ENCODE measurements at places on chromosomes 4 and X.

- no peak for DNase-seq
Measured at GRCh38 chr4:102430461-102430910, 70.7 kb upstream of the NFKB1 start.

GRCh38 chr4:184684491-184685189 is 35.1 kb downstream of the PRIMPOL start:
- DNase-seq: no peak

DNA sequence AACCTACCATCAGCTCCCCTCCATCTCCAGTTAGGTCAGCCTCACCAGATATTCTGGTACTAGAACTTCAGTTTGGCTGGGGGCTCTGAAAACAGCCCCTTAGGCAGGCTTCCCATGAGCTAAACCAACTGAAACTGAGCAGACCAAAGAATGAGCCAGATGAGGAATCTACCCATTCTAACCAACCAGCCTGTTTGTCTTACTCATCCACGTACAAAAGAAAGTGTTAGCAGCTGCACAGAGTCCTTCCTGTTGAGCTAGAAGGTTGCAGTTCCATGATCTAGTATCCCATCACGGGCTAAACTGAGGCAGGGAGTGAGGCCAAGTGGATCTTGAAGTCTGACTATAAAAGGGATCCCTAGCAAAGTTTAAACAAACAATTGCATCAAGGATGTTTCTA is 17.5 kb downstream of the MAGEA9B start:
- DNase-seq: peak; percentile 38

DNA sequence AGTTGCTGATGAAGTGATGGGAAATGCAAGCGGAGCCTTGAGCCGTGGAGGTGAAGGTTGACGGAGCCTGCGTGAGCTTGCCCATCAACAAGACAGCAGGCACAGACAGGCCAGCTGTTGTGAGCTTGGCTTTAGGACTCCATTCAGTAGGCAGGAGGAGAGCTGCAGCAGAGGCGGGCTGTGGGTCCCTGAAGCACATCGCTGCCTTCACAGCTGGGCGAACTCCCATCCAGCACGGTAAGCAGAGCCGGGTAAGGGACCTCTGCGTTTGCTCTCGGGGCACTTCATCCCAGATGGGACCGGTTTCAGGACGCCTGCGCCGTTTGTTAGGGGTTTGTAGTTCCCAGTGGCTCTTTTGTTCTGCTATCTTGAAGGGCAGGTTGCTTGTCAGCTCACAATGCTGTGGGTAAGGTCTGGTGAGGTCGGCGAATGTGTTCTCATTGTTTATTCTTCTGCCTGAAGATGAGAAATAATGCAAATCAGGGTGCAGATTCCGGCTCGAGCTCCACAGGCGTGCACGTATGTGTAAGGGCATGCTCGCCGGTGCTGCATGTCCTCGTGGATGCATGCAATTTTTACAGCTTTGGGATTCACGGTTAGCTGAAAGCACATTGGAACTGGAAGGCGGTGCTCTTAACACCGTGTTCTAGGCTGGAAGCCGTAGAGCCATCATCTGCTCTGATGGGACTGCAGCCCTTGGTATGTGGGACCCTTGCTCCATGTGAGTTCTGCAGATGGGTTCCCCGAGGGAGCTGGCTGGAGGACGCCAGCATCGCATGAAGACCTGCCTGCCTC is 54.6 kb upstream of the CLDN34 start:
- DNase-seq: no peak

- DNase-seq: no peak
Measured at GRCh38 chr4:11597506-11597905, 168.8 kb upstream of the HS3ST1 start.

Measured in activated CD4-positive, alpha-beta T cell treated with anti-CD3 and anti-CD28 coated beads, Interleukin-2, Interleukin-6, amounts not matched to agents 100 ng/mL and 50 ng/mL, durations not matched to agents 16 hours and 8 hours (primary cell).